ENCODE measurements at places on chromosomes 2 and 18. TPM values are rescaled to one million over a fixed set of nuclear protein-coding genes. Genes with fewer than 3 reads are reported as not detected.

The CLHC1 gene
- total RNA-seq = 10.5 TPM

The CCDC121 gene
- total RNA-seq = 0.71 TPM

The OSR1 gene
- not detected for total RNA-seq

The ME2 gene
- 63.5 TPM for total RNA-seq

The INPP5D gene
- 247 TPM for total RNA-seq

The PKP4 gene
- total RNA-seq = 6.5 TPM

DNA sequence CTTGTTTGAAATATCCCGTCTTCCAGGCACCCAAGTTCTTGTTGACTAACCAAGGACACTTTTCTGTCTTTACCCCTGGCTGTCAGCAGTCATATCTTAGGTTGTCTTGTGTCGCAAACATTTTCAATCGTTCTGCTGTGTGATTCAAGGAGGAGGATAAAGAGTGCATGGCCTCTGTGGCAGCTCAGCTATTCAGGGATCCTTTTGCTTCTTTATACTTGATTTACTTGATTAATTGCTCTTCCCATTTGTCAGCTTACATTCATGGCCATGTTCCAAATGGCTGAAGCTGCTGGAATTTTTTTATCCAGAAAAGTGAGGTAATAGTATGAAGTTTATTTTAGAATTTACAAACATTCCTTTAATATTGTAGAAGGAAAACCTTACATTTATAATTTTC, 97.3 kb upstream of the FZD5 start:
- no peak for DNase-seq

DNA sequence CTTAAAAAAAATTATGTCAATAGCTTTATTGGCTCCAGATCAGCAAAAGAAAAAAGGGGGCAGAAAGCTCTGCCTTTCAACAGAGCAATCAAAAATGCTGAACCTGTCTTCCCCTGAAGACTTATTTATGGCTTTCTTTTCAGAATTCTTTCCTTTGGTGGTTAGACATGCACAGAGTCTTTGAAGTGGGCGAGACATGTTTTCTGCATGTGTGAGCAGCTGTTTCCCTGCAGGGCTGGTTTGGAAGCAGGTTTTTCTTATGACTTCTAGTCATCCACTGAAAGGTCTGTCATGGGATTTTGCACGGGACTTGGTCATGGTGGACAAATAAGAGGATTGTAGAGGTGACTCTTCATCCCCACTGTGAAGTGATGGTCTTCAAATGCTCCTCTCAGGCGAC, 160.3 kb downstream of the VAPA start:
- DNase-seq = no peak

GRCh38 chr2:219784178-219784577, 156.7 kb downstream of the SLC4A3 start:
- DNase-seq = no peak

GRCh38 chr2:8669157-8669817, 12.6 kb upstream of the ID2 start:
- DNase-seq = no peak

DNA sequence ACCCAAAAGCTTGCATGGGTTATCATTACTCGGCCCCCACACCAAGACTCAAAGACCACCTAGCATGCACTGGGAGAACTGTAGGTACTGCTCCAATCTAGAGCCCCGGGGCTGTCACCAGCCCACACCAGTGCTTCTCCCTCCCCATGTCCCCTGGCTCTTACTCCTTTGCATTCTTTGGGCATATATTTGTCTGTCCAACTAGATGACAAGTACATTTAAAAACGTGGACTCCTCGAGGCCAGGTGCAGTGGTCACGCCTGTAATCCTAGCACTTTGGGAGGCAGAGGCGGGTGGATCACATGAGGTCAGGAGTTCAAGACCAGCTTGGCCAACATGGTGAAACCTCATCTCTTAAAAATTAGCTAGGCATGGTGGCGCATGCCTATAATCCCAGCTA, 7.8 kb downstream of the AFG3L2 start:
- DNase-seq = no peak

Measured in activated B cell treated with CpG ODN at 0.5 μM for 24 hours (primary cell).